ENCODE measurements at places on chromosomes 2 and 18.

DNA sequence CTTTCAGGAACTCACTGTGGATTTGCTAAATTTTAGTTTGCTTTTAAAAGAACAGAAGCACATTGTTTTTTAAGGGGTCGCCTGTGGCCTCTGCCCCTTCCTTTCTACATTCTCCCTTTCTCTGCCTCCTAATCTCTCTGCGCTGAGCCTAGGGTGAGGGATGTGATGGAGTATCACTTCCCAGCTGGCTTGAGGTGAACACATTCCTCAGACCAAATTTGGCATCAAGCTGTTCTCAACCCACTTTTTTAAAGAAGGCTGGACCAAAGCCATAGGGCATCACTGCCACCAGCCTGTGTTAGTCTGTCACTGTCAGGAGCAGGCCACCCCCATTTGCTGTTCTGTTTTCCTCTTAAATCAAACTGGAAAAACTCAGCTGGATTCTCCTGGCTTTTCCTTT, 27.4 kb downstream of the EIF4E2 start:
- DNase-seq: no peak

- DNase-seq: no peak
Observed at GRCh38 chr18:56740645-56741044, 89.5 kb downstream of the WDR7 start.

DNA sequence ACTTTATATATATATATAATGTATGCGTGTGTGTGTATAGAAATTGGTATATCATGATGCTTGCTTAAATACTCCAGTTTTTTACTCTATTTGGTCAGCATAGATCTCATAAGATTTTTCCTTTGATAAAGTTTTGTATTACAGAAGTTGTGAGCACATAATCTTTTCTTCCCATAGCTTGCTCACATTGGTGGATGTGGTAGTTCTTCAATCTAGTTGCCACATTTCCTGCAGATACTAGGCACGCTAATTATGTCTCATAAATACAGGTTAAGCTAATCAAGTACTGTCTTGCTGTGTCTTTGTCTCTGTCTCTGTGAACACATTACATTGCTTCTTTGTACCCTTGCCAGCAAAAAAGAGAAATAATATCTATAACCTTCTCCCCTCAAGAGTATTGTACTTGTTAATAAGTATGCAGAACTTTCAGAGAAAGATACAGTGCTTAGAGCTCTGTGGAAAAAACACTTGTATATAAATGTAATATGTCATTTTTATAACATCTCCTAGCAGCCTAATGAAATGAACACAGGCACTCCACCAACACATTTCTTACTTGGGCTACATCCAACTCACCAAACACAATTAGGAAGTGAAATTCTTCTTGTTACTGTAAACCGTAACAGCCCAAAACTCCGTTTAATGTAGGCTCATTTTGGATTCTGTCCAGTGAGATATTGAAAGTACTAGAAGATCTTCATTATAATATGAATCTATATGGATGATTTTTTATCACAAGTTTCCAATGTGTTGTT, 306.7 kb upstream of the SLC8A1 start:
- DNase-seq: peak; percentile 84

DNA sequence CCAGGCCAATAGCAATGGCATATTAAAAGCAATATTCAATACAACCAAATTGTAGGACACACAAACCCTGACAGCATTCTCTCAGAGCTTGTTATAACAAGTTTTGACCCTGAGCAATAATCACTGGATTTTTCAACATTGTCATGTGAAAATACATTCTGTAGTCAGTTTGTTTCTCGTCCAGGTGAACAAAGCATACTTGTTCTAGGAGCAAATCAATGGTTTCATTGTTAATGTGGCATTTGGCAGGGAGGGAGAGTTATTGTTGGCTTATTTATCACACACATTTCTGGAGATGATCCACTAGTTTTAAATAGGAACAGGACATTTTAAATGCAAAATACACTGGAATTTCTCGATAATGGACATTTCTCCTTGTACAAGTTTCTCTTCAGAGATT, 69.9 kb upstream of the L3MBTL4 start:
- DNase-seq: no peak

- DNase-seq: peak; percentile 1
Observed at GRCh38 chr2:111231532-111232252, 111.0 kb downstream of the BCL2L11 start.
